ENCODE measurements at places on chromosomes 11 and 22.

- H3K4me1 ChIP-seq, result peaks cover 25% of the 10 kb centered on the region
- no peaks in the 10 kb centered on the region for H3K36me3 ChIP-seq
- DNase-seq, result no peak
- H3K27me3 ChIP-seq, result no peaks in the 10 kb centered on the region
Observed at GRCh38 chr11:14372011-14372410, 13.0 kb upstream of the RRAS2 start.

DNA sequence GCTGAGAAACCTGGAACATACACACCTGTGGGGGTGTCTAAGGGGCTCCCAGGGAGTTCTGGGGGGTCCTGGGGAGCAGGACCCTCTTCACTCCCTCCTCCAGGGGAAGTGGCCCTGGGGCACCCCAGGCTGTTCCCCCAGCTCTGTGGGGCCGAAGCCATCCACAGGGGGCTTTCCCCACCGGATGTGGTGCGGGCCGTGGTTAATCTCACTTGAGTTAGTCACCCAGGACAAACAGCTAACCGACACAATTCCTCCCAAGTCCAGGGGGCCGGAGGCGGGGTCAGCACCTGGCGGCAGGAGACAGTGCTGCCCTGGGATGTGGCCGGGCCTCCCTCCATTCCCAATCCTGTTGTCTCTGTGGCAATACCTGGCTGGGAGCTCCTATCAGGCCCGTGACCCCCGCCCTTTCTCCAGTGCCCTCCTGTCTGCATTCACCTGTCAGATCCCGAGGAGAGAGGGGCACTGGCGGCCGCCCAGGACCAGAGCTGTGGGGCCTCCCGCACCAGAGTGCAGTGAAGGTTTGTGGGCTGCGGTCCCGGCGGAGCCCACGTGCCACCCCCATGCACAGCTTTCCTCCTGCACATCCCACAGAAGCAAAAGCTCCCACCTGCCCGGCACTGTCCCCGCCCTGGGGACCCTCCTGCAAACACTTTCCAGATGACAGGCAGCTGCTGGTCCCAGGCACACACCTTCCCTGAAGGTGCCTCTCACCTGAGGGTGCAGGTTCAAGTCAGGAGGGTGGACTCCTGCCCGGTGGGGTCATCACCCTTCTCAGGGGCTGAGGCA is 5.2 kb upstream of the MUC5AC start:
- DNase-seq, result peak; percentile 18
- no peak overlapping the region for H3K27ac ChIP-seq
- H3K4me3 ChIP-seq, result no peak overlapping the region

DNA sequence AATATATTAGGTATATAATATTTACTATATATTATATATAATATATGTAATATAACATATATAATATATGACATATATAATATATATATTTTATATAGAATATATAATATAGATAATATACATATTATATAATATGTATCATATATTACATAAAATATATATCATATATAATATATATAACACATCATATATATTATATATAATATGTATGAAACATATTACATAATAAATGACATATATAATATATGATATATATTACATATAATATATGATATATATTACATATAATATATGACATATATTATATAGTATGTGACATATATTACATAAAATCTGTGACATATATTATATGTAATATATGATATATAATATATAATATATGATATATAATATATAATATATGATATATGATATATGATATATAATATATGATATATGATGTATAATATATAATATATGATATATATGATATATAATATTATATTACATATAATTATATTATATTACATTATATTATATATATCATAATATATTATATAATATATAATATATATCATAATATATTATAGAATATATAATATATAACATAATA is 119.5 kb upstream of the RIMBP3 start:
- H3K4me1 ChIP-seq, result no peaks in the 10 kb centered on the region
- no peaks in the 10 kb centered on the region for H3K36me3 ChIP-seq
- no peaks in the 10 kb centered on the region for H3K27me3 ChIP-seq
- H3K27ac ChIP-seq, result no peak overlapping the region
- H3K4me3 ChIP-seq, result no peak overlapping the region

- no peaks in the 10 kb centered on the region for H3K36me3 ChIP-seq
- H3K4me3 ChIP-seq, result no peak overlapping the region
- H3K27me3 ChIP-seq, result peaks cover 24% of the 10 kb centered on the region
Observed at GRCh38 chr11:69864686-69865661, 45.8 kb upstream of the FGF3 start.

- peaks cover 6% of the 10 kb centered on the region for H3K27me3 ChIP-seq
- H3K36me3 ChIP-seq, result no peaks in the 10 kb centered on the region
- H3K27ac ChIP-seq, result no peak overlapping the region
- H3K4me1 ChIP-seq, result peaks cover 47% of the 10 kb centered on the region
- DNase-seq, result no peak
Observed at GRCh38 chr22:50293441-50294318, 13.8 kb downstream of the PLXNB2 start.

- peaks cover 8% of the 10 kb centered on the region for H3K4me1 ChIP-seq
- no peak overlapping the region for H3K4me3 ChIP-seq
- peaks cover 16% of the 10 kb centered on the region for H3K36me3 ChIP-seq
- peaks cover 2% of the 10 kb centered on the region for H3K27me3 ChIP-seq
Observed at GRCh38 chr11:2794046-2794967, 91.3 kb downstream of the CDKN1C start.

All from activated B cell treated with CpG ODN at 0.5 μM for 24 hours (primary cell).